A375 (cell line): ENCODE measurements at places on chromosomes 3 and 15. TPM values are rescaled to one million over a fixed set of nuclear protein-coding genes. Genes with fewer than 3 reads are reported as not detected.

DGKG gene
- total RNA-seq = 5.4 TPM in 2 replicates

GHSR gene
- not detected in 2 replicates for total RNA-seq

PLSCR4 gene
- total RNA-seq = 0.75 and 1.0 TPM in 2 replicates

NTRK3 gene
- 0.05 TPM in 1 of 2 replicates, not detected in the other for total RNA-seq

NR2E3 gene
- 0.19 and 0.38 TPM in 2 replicates for total RNA-seq

NCBP2 gene
- 89.1 and 135 TPM in 2 replicates for total RNA-seq

SV2B gene
- total RNA-seq = 0.08 TPM in 1 of 2 replicates, not detected in the other

SLC51A gene
- not detected in 2 replicates for total RNA-seq

B3GNT5 gene
- 3.1 and 4.4 TPM in 2 replicates for total RNA-seq

RETNLB gene
- not detected in 2 replicates for total RNA-seq

SLCO2A1 gene
- 0.03 and 0.08 TPM in 2 replicates for total RNA-seq

SOX14 gene
- total RNA-seq = not detected in 2 replicates

TRPM1 gene
- total RNA-seq = not detected in 2 replicates

DUSP7 gene
- total RNA-seq = 28.4 and 29.2 TPM in 2 replicates

CHRFAM7A gene
- 2.3 and 6.8 TPM in 2 replicates for total RNA-seq

C3orf20 gene
- not detected in 2 replicates for total RNA-seq

SENP8 gene
- 1.3 and 1.5 TPM in 2 replicates for total RNA-seq

MITF gene
- total RNA-seq = 22.0 and 25.9 TPM in 2 replicates

WWTR1 gene
- total RNA-seq = 264 and 312 TPM in 2 replicates

OSTN gene
- total RNA-seq = not detected in 2 replicates

TRH gene
- total RNA-seq = not detected in 2 replicates

RLBP1 gene
- 3.7 and 5.3 TPM in 2 replicates for total RNA-seq

NEO1 gene
- 13.7 and 24.0 TPM in 2 replicates for total RNA-seq
